Retinal pigment epithelial cell (primary cell): ENCODE measurements at places on chromosomes 7 and 10.
A peak's percentile ranks its signal among the peaks of the same experiment; 100 is the strongest.

DNA sequence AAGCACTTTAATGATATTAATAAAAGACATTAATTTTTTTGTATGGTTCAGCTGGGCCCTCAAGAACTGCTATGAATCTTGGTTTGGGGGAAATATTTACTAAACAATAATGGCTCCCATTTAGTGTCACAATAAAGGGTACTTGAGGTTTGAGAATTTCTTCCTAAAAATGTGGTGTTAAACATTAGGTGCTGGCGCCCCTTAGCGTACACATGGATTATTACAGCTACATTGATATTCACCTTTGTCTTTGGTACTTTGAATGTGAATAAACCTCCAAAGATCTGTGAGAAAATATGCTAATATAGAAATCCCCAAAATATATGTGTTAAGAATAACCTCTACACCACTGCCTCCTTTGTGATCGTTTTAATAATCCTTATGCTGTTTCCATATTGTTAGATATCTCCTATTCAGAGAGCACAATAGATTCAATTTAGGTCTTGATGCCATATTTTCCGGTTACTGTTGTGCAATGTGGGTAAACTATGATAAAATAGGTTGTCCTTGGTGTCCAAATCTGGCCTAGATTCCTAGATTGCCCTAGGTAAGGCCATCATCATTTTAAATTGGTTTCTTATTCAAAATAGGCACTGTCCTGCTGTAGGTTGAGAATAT is 161.8 kb upstream of the CACNA2D1 start:
- no peak for DNase-seq

DNA sequence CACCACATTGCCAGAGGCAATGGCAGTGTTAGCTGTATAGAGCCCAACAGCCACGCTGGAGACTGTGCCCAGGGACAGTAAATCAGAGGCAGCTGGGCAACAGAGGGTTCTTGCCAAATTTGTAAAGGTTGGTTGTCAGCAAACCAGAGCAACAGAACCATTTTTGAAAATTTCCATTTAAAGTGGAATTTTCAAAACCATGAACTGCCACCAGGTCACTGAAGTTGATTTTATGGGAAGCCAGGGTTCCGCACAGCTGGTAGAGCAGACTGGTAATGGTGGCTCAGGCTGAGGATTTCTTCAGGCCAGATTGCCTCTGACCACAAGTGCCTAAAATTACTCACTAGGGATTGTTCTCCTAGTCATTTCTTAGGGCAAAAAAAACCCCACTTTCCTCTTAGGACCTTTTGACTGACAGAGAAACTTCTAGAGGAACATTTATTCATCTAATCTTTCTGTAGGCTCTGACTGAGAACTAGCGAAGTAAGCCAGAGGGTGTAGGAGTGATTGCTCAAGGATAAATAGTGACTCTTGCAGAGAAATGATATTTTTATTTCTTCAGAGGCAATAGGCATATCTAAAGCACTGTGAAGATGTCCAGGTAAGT is 342.4 kb downstream of the BBS9 start:
- no peak for DNase-seq

GRCh38 chr7:80334908-80335307 is 177.0 kb downstream of the GNAT3 start:
- no peak for DNase-seq

DNA sequence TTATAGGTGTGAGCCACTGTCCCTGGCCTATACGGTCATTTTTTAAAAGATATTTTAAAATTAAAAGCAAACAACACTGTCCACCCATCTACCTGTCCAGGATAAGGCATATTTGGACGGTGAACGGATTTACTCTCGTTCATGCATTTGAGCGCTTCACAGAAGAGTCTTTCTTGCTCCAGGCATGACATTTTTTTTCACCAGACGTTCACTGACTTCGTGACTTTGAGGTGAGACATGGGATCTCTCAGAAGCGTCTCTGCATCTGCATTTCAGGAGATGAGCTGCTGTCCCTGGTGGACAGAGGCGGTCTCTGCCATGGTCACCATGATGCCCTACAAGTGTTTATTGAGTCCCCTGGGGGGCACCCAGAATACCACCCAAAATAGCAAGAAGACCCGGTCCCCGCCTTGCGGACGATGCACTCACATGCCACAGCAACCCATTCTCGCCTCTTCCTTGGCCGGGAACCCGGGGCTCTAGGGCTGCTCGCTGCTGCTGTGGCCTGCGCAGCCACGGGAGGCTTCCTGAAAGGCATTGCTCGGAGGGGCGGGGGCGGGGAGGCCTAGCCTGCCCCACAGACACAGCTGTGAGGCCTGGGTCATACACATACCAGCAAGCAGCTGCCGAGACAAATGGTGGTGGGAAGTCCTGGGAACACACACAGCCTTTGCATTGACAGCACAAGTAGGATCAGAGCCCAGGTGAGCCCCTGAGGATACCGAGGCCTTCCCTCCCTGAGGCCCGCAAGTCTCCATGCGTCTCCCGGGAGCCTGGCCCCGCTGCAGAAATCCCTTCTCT is 84.4 kb downstream of the RGS10 start:
- no peak for DNase-seq

DNA sequence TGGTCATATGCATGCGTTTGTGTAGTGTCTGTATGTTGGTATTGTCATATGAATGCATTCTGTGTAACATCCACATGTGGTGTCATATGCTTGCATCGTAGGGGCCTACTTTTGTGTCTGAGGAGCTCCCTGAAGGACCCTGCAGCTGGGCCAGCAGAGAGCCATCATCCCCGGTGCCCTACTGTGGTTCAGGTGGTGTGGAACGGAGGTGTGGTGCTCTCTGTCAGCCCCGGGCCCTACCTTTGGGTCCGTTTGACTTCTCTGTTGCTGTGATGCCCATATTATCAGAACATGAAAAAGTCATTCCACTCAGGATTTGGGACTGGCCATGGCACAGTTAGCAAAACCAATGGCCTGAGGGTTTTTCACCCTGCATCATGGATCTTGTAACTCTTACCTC is 217.9 kb downstream of the ADARB2 start:
- no peak for DNase-seq

GRCh38 chr10:48477141-48477540 is 127.7 kb downstream of the ARHGAP22 start:
- no peak for DNase-seq

- DNase-seq = no peak
Observed at GRCh38 chr7:44709945-44710596, 38.6 kb upstream of the ZMIZ2 start.

GRCh38 chr7:50349963-50350944 is 45.7 kb downstream of the IKZF1 start:
- no peak for DNase-seq

GRCh38 chr7:117562759-117563158 is 82.9 kb downstream of the CFTR start:
- no peak for DNase-seq

DNA sequence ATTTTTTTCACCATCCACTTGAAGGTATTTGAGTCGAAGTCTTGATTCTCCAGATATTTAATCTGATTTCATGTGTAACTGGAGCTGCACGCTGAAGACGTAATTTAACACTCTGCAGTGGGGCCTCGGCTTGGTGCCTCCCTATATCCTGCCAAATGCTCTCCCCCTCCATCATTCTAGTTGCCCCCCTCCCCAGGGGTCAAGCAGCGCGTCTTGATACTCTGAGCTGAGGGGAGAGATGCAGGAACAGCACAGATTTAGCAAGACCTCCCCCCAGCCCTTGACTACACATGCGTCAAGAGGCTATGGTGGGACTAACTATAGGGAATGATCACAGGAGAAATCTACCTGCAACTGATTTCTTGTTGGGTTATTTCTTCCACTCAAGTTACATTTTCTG is 85.8 kb downstream of the PRPF18 start:
- DNase-seq = no peak

DNA sequence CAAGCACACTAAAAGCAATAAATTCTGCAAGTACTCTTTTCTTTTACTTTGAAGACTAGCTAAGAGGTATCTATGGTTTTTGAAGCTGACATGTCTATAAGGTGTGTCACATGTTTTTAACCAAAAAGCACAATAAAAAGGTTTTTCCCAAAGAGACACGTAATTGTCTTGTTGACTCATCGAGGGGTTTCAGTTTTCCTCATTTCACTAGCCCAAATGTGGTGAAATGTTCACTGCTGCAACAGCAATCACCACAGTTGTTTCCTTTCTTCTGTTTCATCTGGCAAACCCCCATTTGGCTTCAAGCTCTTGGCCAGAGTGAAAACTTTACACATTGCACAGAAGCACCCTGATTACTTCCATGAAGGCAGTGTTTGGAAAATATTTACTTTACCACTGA is 3.8 kb upstream of the HOXA4 start:
- no peak for DNase-seq

DNA sequence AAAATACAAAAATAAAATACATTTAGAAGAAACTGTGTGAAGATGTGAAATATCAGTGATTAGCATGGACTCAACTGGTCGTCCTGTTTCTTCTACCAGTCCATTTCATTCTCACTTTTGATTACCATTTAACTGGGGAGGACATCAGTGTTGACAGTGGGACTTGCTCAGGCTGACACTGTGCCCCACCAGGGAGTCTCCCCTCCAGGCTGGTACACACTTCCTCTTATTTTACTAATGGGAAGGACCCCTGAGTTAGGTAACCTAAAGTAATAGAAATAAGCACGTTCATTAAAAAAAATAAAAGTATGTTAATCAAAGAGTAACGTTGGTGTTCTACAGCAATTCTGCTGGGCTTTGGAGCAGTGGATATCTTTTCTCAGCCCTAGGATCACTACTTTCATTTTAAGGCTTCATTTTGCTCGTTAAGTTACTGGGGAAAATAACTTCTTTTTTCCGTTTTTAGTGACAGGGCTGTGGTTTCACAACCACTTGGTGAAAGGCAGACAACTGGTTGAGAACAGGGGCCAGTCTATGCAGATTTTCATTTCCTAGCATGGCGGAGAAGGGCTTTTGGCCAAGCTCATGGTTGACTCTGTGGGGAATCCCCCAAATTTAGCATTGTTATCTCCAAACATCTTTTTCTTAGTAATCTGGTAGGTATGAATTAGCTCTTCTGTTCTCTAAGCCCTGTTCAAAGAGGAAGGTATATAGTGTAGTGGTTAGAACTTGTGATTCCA is 2.1 kb downstream of the SNX10 start:
- no peak for DNase-seq

- DNase-seq = peak; percentile 65
Observed at GRCh38 chr7:42351316-42351935, 114.4 kb upstream of the GLI3 start.

DNA sequence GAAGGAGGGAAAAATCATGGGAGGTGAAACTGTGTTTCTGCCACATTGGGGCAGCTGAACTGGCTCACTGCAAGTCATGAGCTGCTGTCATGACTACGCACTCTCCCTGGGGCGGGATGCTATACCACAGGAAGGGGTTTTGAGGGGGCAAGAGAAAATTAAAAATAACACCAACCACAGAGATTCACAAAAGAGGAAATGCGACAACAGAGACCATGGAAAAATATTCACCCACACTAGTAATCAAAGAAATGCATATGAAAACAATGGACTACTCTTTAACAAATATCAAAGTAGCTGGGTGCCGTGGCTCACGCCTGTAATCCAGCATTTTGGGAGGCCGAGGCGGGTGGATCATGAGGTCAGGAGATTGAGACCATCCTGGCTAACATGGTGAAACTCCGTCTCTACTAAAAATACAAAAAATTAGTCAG is 65.2 kb upstream of the TM9SF3 start:
- no peak for DNase-seq

GRCh38 chr10:100980311-100980710 is 7.0 kb downstream of the MRPL43 start:
- no peak for DNase-seq

DNA sequence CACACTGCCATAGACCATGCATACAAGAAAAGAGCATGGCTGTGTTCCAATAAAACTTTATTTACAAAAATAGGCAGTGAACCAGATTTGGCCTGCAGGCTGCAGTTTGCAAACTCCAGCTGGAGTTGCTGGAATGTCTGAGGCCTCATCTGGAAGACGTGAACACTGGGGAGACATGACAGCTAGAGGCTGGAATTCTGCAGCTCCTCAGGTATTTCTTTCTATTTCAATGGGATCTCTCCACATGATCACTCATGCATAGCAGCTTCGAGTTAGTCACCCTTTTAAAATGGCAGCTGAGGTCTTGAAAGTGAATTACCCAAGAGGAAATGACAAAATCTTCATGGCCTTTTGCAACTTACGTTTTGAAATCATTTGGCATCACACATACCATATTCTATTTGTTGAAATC is 52.6 kb upstream of the BET1 start:
- peak; percentile 12 for DNase-seq

DNA sequence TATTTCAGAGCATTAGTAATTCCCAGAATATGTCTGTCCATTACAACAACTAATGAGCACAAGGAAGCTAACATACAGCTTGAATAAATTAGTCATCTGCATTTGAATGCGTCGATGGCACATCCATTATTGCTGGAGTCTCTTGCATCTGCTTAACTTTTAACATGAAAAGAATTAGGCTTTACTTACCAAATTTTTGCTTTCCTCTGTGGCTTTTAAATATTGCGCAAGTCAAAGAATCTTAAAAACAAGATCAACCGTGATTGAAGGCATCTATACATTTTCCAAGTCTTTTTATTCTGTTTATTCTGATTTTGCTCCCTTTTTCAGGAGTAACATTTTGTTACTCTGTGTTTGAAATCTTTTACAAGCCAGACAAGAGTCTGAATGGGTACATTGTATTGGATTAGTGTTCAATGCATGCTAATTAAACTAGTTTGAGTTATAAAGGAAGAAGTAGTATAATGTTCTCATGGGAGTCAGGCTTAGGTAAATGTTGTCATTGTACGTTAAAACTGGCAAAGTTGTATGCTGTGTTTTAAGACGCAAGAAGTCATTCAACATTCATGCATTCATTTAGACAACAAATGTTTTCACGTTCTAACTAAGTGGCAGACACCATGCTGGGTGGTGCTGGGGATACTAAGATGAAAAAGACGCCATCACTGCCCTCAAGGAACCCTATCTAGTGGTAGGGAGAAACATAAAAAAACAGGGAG is 4.0 kb upstream of the CACNB2 start:
- no peak for DNase-seq

DNA sequence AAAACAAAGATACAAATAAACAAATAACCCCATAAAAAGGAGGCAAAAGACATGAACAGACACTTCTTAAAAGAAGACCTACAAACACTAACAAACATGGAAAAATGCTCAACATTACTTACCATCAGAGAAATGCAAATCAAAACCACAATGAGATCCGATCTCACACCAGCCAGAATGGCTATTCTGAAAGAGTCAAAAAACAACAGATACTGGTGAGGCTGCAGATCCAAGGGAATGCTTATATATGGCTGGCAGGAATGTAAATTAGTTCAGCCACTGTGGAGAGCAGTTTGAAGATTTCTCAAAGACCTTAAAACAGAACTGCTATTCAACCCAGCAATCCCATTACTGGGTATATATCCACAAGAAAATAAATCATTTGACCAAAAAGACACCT is 80.4 kb upstream of the NRP1 start:
- no peak for DNase-seq

- peak; percentile 48 for DNase-seq
Observed at GRCh38 chr7:132536654-132537395, 39.4 kb downstream of the PLXNA4 start.
